ENCODE measurements at places on chromosomes 3 and 15.

DNA sequence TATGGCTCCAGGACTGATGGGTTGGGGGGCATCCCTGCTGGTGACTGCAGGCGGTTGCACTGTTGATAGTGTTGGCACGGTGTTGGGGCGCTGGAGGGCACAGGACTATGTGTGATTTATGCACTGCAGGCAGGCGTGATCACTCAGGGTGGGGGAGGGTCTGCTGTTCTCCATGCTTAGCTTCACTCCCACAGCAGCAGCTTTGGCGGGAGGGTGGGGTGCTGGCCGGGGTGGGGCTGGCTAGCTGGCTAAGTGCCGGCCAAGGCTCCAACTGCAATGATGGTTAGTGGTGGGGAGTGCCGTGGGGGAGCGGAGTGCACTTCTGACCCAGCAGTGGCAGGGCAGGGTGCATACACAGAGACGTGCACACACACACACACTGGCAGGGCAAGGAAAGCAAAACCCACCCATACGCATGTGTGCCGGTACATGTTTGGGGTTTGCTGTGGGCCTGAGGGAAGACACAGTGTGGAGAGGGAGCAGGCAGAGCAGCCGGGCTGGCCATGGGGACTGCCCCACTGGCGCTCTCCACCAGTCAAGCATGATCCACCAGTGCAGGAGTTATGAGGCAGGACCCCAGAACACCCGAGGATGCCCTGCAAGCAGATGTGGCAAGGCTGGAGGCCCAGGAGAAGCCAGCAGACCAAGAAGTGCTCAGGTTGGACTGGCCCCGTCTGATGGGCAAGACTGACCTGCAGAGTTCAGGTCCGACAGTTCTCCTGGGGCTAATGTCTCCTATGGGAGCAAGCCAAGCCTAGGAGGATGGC is 16.5 kb upstream of the FGF7 start:
- no peak for DNase-seq

GRCh38 chr3:133998691-133999241 is 31.0 kb downstream of the SLCO2A1 start:
- no peak for DNase-seq

DNA sequence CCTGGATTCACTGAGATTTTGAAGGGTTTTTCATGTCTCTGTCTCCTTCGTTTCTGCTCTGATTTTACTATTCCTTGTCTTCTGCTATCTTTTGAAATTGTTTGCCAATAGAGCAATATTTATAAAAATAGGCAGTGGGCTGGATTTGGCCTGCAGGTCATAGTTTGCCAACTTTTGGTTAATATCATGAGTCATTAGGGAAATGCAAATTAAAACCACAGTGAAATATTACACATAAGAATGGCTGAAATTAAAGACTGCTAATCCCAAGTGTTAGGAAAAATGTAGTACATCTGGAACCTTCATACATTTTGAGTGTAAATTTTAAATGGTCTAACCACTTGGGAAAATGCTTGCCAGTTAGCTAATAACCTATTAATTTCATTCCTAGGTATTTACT is 56.3 kb downstream of the ABI3BP start:
- DNase-seq: no peak

DNA sequence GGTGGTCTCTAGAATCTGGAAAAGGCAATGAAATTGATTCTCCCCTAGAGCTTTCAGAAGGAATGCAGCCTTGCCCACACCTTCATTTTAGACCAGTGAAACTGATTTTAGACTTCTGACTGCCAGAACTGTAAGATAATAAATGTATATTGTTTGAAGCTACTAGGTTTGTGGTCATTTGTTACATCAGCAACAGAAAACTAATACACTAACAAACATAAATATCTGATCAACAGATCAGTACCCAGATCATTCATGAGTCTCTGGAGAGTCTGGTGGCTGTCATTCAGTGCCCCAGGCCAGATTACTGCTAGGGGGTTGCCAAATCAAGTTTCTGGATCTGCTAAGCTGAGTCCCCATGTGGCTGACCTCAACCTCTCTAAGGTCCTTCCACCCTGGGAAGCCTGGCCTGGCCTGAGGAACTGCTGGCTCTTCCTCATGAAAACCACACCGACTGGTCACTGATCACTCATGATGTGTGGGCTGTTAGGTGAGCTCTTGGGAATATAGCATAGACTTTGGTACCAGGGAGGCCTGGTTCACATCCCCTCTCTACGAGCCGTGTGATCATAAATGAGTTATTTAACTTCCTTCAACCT is 11.1 kb upstream of the LACTB start:
- DNase-seq: no peak

DNA sequence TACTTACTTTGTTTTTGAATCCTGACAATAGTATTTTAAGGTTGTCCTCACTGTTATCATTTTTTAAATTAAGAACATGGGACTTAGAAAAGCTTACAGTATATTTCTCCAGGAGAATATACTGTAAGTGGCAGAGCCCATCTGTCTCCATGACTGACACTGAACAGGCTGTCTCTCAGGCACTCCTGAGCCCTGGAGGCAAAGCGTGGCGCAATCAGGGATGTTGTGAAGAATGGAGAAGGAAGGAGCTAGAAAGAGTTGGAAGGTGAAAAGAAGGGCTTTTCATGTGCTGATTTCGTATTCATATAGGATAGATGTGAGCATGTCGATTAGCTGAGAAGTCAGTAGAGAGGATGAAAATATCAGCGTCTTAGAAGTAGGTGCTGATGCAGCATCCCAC is 41.5 kb downstream of the FGF12 start:
- no peak for DNase-seq

GRCh38 chr15:43134157-43134635 is 810 bp downstream of the TMEM62 start:
- DNase-seq: no peak
